ENCODE measurements at places on chromosomes 3 and 15. TPM values are rescaled to one million over a fixed set of nuclear protein-coding genes. Genes with fewer than 3 reads are reported as not detected.

Gene PATL2
- total RNA-seq, result 2.2 TPM

Gene NME9
- 0.42 TPM for total RNA-seq

Gene COLQ
- total RNA-seq, result 4.2 TPM

Gene CFAP20DC
- total RNA-seq, result 1.6 TPM

Gene SPINK8
- total RNA-seq, result not detected

Gene GALNT15
- 2.6 TPM for total RNA-seq

Gene FGD5
- 2.0 TPM for total RNA-seq

Gene ACY1
- 11.2 TPM for total RNA-seq

Gene LCTL
- not detected for total RNA-seq

Gene IGSF11
- 0.42 TPM for total RNA-seq

Gene AADAC
- 0.19 TPM for total RNA-seq

Measured in thymus (tissue), 14 donors.